Endothelial cell of umbilical vein (primary cell): ENCODE measurements at places on chromosomes 1 and 21.

GRCh38 chr21:17799414-17800164 is 19.6 kb downstream of the C21orf91 start:
- DNase-seq: no peak

- no peak for DNase-seq
Observed at GRCh38 chr21:41102281-41102680, 65.7 kb upstream of the BACE2 start.

GRCh38 chr1:222754366-222755139 is 17.6 kb downstream of the FAM177B start:
- no peak for DNase-seq

GRCh38 chr1:200838676-200839445 is 33.9 kb upstream of the GPR25 start:
- no peak for DNase-seq

DNA sequence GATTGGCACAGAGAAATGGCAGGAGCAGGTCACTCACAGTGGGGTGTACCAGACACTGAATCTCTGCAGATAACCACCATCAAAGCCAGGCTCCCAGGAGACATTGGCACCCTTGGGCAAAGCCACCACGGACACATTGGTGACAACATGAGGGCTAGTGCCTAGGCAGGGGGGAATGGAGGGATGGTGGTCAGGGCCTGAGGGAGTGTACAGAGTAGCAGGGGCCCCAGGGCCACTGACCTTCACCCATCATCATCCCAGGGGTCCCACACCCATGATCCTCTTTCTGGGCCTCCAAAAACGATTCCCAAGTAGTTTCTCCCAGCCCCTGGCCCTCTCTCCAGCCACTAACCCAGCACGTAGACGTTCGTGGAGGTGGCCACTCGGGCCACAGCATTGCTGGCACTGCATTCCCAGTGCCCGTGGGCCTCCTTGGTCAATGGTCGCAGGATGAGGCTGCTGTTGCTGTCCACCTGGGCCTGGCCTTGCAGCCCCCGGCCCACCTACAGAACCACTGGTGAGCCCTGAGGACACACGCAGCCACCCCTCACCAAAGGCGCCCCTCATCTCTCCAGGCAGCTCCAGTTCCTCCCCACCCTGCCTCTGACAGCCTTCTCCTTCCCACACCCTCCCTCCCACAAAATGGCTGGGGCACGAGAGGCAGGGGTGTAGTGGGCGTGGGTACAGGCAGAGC is 5.9 kb upstream of the TAGLN2 start:
- DNase-seq: no peak

DNA sequence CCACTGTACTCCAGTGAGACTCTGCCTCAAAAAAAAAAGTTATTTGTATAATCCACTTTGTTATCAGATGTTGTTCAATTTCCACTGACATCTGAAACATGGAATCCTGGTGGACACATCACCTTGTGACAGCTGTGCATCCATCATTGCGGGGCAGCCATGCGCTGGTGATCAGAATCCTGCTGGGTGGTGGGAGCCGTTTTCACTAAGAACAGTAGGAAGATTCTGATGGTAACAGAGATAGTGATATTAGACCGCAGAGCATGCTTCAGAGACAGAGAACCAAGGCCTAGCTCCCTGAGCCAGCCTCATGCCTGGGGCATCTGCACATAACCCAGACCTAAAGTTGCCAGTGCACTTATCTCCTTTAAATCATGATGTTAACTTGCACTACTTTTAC is 3.1 kb upstream of the SPRR3 start:
- DNase-seq: no peak

- no peak for DNase-seq
Observed at GRCh38 chr1:215484171-215484939, 82.7 kb upstream of the KCTD3 start.

GRCh38 chr1:83109692-83110091 is 889.2 kb downstream of the TTLL7 start:
- DNase-seq: no peak
